HS-27A (cell line): ENCODE measurements at places on chromosomes 2 and 18.

DNA sequence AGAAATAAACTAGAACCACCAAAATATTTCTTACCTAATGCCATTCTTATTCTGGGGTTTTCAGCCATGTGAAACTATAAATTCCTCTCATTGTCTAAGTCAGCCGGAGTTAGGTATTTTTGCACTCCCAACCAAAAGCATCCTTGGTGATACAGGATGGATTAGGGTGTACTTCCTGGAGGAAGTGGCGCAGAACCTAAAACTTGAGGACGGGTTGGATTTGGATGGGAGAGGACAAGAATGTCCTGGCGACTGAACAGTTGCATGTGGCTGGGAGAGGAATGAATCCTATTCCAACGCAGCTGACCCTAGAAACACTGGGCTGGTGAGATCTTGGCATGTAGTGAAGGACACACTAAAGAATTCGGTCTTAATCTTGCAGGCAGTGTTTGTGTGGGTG is 58.5 kb downstream of the E2F6 start:
- no peak for DNase-seq

DNA sequence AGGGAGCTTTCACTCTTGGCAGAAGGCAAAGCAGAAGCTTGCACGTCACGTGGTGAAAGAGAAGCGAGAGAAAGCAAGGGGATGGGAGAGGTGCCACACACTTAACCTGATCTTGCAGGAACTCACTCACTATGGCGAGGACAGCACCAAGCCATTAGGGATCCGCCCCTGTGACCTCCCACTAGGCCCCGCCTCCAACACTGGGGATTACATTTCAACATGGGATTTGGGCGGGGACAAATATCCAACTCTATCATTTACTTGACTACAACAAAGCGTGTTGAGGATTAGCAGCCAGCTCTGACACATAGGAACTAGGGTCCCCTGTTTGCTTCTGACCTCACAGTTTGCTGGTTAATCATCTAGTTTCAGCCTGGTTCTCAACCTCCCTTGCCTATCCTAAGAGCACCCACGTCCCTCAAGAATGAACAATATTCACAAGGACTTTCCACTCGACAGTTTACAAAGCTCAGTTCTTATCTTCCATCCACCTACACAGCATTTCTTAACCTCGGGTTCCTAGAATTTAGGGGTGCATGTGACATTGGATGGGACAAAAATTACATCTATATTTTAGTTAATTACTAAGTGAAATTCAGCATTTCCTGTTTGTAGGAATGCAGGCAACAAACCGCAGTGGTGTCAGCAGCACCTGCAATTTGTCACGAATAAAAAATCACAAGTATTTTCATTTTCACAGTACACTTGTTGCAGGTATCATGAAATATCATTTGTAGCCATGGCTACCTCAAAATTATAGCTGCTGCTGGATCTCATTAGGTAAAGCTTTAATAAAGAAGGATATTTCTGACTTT is 36.0 kb downstream of the LBH start:
- no peak for DNase-seq

DNA sequence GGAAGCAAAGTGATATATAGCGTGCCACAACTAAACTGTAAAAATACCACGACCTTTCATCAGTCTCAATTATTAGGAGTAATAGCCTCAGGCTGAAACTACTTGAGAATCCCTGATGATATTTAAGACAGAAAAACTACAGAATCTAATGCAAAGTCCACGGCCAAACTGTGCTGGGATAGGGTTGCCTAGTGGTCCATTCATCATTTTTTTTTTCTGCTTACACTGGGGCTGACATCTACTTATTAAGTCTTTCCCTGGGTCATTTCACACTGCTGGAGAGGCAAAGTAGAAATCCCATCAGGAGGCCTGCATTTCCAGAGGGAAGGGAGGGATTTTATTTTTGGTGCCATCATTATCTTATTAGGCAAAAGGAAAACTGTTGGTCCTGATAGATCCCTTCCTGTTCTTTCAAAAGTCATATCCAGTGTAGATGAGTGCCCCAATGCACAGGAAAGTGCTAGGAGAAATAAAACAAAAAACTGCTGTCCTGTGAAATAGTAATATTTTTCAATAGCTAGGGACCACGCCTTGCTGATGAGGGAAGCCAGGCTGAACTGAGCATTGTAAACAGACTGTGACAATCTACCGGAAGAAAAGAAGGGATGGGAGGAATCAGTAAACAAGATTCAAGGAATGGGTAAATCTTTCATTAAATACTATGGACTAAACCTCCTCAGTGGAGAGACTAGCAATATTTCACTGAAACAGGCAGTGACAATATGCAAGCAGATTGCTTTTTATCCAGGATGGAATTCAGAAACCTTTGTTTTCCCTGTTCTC is 644.3 kb downstream of the IRS1 start:
- no peak for DNase-seq

DNA sequence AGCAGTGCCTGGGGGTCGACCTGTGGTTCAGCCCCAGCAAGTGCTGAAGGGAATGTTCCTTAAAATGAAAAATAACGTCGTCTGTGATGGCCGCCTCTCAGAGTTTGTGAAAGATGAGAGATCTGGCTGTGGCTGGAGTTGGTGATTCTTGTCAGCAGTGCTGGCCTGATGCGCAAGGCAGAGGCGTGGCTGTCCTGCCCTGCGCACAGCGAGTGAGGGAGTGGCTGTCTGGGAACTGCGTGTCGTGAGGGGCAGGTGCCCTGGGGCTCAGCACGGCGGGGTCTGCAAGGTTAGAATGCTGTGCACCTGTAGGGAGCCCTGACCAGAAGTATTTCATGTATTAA is 8.8 kb downstream of the NFATC1 start:
- no peak for DNase-seq

DNA sequence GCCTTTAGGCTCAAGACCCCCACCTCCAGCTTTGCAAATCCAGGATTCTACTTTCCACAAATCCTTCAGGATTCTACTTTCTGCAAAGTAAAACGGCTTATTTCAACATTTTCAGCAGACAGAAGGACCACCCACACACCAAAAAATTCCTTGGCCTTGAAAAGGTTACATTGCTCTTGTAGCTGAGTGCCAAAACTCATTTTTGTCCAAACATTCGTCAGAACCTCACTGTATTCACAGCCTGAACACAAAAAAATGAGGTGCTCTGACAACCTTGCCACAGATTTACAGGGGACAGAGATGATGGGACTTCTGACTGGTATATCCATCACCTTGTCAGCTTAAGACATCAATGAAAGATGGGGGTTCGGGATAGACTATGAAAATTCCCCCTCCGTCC is 63.0 kb upstream of the COX7A2L start:
- DNase-seq = no peak

- no peak for DNase-seq
These were observed 122.6 kb upstream of the CTDP1 start for GRCh38 chr18:79556829-79557585.

DNA sequence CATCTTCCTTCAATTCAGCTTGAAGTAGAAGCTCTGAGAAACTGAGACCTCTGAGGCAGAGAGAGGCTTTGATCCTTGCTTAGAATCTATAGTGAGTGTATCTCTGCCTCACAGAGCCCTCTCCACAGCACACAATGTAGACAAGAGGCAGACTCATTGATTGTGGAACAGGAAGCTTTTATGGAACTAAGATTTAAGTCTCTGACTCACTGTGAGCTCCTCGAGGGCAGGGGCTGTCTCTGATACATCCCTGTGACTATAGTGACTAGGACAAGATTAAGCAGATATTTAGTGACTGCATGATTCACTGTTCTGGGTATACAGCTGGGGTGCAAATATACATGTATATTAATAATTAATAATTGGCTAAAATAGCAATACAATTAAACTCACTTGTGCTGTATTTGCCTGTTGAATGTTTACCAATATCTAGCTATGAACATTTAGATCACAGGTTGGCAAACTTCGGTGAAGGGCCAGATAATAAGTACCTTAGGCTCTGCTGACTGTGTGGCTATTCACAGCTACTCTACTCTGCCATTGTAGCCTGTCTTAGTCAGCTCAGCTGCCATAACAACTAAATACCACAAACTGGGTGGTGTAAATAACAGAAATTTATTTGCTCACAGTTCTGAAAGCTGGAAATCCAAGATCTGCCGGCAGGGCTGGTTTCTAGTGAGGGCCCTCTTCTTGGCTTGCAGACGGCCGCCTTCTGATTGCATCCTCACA is 54.4 kb downstream of the ARHGEF4 start:
- no peak for DNase-seq

DNA sequence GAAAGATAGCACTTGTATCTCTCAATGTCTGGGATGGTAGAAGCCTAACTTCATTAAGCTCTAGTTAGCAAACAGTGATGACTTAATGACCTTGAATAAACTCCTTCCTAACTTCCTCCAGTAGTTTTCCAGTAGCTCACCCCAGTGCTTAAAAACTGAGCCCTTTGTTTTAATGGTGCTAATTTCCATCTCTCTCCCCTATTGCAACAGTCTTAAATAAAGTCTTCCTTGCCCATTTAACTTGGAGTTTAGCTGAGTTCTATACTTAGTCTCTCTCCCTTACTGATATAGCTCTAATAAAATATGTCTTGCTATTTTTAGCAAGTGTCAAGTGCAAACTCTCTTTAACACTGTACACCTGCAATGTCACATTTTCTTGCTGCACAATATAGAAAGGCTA is 267.0 kb downstream of the CCDC85A start:
- no peak for DNase-seq

GRCh38 chr2:3619033-3619432 is 24.1 kb downstream of the COLEC11 start:
- no peak for DNase-seq

DNA sequence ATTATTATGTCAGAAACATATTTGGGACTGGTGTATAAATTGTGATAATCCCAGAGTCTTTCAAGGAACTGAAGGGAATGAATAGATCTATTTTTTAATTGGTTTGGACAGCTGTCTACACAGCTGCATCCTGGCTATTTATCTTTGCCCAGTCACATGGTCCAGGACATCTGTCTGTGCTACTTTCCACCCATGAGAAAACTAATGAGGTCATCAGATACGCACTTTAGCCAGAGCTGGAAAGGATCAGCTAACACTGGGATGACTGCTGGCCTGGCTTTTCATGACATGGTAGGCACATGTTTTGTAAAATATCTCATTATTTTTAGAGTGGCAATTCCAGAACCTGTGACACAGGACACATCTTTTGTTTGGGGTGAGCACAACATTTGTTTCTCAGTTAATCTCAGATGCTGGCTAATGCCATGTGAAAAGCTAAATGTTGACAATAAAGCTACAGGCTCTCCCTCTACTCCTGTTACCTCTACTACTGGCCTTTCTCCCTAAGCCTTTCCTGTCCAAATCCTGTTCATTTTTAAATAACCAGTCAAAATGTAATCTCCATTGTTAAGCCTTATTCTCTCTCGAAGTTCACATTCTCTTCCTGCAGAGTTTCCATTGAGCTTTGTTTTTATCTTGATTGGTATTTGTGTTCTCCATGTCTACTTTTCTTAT is 500.7 kb downstream of the RIT2 start:
- no peak for DNase-seq

DNA sequence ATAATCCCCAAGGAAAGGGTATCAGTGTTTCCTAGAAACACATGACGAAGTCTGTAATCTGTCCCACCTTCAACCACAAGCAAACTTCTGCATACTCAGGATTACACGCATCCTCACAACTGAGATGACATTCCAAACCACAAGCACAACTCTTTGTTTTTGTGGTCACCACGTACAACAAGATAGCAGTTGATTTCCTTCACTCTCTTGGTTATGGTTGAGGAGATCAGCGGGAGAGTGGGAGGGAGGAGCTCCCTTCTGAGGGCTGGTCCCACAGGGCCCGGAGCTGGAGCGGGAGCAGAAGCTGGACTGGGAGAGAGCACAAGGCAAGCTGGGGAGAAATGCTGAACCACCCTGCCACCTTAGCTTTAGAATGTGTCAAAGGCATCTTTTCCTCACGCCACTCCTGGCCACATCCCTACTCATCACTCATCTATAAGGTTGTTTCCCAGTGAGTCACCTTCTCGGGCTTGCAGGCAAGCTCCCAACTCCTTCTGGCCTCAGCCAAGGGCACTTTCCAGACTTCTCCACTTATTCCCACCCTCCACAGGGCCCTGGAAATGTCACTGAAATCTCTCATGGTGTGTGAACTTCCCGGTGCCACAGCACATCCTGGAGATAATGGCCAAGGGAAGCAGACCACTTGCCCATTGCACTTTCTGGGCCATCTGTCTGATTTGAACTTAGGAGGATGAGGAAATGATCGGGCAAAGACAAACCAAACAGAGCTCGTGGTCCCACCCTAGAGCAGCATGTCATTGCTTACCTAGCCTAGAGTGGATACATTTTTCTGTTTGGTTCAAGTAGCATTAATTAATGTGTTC is 98.9 kb upstream of the LGALSL start:
- no peak for DNase-seq

GRCh38 chr2:9102861-9103662 is 99.6 kb upstream of the MBOAT2 start:
- no peak for DNase-seq

GRCh38 chr2:238820916-238821315 is 27.0 kb upstream of the TWIST2 start:
- DNase-seq = no peak

DNA sequence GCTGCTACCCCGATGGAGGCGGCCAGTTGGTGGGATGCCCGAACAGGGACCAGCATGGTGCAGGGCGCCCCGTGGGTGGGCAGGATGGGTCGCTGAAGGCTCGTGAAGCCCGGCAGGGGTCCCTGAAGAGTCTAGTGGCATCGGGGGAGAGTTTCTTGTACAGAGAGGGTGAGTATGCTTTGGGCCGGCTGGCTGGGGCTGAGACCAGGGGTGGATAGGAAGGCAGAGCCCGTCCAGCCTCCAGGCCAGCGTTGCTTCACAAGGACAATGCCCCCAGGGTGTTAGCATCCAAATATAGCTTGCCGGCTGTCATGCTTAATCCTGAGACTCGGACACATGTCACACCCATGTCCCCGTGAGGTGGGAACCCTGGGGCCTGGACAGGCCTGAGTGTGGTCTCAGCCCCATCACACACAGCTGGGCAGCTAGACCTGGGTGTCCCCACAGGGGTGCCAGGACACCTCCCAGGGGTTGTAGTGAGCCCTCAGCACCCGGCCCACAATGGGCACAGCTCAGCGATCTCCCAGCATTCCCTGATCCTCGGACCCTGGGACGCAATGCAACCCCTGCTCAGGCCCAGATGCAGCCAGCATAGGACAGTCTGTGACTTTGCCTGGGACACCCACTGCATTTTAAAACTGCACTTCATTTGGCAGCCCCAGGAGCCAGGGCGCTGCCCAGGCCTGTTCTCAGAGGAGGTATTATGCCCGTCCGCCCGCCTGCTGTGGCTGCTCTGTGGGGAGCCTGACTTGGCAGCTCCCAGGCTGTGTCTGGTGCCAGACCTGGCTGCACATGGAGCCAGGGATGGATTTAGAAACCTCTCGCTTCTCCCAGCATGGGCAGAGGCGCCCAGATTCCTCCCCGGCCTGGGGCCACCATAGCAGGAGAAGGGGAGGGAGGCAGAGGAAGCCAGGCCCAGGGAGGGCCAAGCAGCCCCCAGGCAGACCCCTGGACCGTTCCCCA is 36.4 kb downstream of the RAMP1 start:
- no peak for DNase-seq

DNA sequence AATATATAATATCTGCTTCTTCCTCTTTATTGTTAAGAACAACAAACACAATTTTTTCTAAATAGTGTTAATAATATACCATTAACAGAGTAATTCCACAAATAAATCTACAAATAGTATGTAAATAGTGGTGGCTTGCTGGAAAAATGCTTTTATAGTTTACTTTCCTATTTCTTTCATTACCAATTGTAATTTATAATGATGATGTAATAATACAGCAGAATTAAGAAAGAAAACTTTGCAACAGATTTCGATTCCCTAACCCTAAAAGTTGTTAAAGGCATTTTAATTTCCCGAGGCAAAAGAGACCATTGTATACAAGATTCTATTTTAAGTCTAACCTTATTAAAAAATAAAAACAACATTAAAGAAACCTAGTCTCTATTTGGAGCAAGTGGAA is 307.9 kb downstream of the CCDC178 start:
- no peak for DNase-seq
